ENCODE measurements at places on chromosomes 13 and 19.

DNA sequence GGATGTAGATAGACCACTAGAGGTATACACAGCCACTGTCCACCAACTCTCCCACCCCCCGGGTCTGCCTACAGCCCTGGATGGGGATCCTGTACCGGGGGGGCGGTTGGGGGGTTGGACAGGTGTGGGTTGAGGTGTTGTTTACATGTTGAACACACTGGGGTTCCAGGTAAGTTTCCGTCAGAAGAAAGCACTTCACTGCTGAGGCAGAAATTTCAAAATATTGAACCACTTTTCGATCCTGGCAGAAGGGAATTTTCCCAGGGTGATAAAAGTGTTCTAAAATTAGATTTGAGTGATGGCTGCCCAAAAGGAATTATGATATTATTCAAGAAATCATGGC, 6.6 kb upstream of the CEACAM16 start:
- no peak for DNase-seq

- DNase-seq = no peak
Observed at GRCh38 chr19:35929876-35930275, 6.3 kb upstream of the LRFN3 start.

DNA sequence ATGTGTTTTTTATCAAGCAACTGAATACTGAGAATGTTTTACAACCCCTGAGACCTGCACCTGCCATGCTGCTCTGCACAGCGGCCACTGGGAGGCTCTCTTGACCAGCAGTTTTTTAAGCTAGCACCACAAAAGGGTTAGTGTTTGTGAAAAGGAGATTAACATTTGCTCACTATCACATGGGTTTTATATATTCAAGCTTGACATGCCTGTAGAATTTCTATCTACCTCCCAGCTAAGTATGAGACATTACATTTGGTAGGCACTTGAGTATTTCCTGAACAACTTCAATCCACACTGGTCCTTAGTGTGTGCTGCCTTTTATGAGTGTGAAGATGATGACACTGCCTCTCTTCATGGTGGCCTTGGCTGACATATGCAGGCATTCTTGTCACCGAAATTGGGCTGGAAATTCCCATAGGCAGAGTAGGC, 1238.9 kb downstream of the UQCRFS1 start:
- no peak for DNase-seq

DNA sequence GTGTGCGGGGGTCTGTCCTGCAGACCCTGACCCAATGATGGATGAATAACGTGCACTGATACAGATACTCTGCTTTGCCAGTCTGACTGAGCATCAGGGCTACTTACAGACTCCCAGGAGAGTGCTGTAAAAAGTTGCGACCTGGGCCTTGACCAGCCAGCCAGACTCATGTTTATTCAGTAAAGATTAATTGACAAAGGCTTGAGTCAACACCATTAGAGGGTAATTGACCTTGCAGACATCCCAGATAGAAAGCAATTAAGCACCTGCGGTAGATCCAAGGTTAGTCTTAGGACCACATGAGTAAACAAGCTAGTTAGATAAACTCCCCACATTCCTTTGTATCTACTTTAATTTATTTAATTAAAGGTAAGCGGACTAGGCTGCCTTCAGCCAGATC, 10.4 kb downstream of the NUDT19 start:
- DNase-seq = no peak

DNA sequence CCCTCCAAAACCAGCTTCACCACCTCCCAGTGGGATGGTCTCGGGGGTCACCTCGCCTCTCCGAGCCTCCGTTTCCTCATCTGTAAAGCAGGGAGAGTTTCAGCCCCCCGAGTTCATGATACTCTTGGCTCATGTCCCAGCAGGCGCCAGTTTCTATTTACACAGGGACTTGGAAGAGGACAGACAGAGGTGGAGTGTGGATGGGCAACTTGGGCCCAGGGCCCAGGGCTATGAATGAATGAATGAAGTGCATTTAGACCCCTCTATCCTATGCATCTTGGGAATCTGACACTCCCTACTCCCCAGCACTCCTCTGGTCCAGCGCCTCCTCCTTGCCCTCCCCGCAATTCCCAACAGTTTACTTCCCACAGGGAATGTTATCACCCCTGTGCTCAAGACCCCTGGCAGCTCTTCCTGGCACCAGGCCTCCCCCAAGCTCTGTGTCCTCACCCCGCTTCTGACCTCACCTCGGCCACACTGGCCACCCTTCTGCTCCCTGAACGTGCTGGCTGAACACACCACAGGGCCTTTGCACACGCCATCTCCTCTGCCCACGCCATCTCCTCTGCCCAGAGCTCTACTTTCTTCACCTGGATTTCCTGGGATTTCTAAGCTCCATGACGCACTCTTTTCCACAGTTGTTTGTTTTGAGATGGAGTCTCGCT, 4.9 kb upstream of the C2CD4C start:
- DNase-seq = no peak

DNA sequence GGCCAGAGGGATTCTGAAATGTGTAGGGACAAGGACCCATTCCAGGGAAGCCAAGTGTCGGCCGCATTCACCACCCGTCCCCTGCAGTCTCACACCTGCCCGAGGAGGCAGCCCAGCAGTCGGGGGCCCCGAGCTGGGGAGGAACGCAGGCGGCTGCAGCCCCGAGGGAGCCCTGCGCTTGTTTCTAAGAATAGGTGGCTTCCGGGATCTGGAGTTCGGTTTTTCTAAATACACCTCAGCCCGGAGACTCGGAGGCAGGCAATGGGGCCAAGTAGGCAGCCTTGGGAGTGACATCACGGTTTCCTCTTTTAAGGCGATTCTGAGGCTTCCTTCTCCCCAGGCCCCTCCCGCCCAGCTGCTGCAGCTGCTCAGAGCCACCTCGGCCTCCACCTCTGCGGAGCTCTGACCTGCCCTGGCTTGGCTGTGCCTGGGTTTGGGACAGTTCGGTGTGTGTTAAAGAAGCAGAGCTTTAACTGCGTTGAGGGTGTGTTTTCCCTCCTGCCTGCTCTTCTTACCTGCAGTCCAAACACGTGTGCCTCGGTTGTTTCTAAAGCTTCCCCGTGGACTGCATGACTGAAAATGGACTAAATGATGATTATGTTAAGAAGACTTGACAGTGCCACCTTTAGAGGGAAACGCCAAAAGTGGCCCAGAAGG, 80.5 kb downstream of the COL4A2 start:
- no peak for DNase-seq

GRCh38 chr19:15368051-15368632, 11.4 kb downstream of the AKAP8 start:
- no peak for DNase-seq

DNA sequence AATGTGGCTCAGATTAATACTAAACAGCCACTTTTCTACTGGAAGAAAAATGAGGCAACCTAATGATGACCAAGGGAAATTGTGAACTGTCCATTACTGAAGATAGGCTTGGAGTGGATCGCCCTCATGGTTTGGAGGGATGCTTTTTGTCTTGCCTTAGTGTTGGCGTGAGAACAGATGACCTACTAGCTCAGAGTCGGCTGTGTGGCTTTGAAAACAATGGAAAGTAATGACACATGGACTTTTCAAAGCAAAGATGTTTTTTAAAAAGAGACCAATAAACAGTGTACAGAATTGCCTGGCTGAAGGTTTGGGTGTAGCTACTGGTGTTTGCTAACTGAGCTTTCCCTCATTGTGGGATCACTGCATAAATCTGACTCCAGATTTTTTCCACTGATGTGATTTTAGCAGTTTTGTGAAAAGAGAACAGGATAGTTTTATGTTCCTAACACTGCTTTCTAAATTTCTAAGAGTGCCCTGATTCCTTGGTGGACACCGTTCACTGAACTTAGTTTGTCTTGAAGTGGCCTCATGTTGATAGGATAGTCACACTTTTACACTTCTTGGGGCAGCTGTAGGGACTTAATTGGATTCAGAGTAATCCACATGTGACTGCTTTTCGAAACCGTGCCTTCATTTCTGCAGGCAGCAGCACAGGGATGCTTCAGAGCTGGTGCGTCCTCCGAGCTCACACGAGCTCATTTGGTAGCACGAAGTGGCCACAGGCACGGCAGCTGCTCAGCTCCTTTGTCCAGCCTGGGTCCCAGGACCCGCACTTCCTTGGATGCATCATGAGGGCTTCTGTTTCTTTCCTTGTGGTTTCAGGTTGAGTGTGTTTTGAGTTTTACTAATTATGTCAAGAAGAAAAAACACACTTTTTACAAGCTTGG, 4.3 kb downstream of the CEBPG start:
- DNase-seq = no peak

DNA sequence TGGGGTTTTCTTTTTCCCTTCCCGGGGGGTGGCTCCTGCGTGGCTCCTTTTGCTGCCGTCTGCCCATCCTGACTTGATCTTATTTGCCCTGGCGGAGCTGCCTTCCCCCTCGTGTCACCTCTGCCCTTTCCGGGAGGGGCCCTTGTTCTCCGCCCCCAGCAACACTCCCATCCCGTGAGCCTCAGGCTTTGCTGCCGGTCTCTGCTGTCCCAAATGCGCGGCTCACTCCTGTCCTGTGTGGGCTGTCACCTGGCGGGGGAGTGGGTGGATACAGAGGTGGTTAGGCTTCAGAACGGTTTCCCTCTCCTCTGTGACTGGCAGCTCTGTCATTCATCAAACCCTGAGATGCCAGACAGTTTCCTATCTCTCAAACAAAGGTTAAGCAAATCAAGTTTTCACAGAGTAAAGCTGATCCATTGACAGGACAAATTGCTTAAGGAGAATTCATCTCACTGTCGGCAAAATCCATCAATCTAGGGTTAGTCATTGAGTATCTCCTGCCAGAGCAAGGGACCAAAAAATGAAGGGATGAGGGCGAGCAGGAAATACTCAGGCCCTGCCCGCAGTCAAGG, 84.0 kb downstream of the ANKRD10 start:
- DNase-seq = no peak

DNA sequence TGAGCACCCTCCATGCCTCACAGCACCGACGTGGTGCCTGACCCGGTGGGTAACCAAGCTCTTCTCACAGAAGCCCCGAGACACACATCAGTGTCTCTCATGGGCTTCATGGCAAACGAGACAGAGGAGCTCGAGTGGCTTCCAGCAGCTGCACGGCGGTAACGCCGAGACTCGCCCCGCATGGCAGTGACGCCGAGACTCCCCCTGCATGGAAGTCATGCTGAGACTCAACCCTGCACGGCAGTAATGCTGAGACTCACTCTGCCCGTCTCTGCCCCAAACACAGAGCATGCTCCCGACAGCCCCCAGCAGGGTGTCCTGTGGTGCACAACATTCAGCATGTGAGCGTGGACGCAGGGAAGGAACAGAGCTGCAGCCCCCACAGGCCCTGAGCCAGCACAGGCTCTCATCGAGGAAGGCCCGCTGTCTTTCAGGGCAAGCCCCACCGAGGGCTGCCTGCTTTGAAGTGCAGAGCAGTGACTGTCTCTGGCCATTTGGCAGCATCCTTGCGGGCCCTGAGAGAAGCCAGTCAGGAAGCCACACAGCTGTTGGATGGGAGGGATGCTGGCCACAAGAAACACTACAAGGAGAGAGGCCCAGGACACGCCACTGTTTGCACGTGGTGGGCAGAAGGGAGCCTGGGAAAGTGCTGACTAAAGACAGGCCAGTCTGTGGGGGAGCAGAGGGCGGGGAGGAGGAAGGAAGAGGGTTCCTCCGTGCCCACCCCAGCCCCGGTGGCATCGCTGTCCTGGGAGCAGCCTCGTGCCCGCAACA, 9.5 kb downstream of the GAS6 start:
- no peak for DNase-seq

GRCh38 chr13:34145061-34145460, 327.1 kb downstream of the RFC3 start:
- no peak for DNase-seq

DNA sequence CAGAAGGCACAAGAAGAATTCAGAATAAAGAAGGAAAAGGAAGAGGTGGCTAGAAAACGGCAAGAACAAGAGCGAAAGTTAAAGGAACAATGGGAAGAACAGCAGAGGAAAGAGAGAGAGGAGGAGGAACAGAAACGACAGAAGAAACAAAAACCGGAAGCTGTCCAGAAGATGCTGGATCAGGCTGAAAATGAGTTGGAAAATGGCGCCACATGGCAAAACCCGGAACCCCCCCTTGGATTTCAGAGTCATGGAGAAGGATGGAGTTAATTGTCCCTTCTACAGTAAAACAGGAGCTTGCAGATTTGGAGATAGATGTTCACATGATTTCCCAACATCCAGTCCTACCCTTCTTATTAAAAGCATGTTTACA, 6.7 kb downstream of the CD209 start:
- DNase-seq = no peak

- no peak for DNase-seq
Observed at GRCh38 chr13:112802802-112803195, 113.0 kb downstream of the ATP11A start.

- no peak for DNase-seq
Observed at GRCh38 chr19:10361569-10362011, 18.8 kb downstream of the TYK2 start.

GRCh38 chr13:21420706-21421105, 38.4 kb downstream of the ZDHHC20 start:
- DNase-seq = no peak

DNA sequence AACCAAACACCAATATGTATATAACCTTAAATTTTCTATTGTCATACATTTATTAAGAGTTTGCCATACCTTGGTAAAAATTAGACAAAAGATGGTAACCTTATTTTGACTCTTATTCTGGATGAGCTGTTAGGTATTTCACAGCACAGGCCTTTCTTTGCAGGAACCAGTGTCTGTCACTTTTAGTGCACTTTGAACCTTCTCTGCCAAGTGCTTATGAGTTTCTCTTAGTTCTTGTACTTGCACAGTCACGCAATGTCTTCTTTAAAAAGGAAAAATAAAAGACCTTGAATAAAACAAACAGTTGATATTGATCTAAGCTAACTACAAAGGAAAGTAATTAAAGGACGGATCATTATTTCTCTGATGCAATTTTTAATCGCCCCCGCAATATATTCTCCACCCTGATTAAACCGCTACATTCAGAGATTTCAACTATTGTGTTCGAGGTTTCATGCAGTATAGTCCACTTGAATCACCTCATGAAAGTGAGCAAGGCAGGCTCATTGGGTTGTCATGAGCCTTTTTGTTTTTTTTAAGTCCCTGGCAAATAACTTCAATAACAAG, 534.5 kb downstream of the KLF5 start:
- no peak for DNase-seq

GRCh38 chr13:48588120-48588519, 55.2 kb upstream of the RCBTB2 start:
- no peak for DNase-seq

DNA sequence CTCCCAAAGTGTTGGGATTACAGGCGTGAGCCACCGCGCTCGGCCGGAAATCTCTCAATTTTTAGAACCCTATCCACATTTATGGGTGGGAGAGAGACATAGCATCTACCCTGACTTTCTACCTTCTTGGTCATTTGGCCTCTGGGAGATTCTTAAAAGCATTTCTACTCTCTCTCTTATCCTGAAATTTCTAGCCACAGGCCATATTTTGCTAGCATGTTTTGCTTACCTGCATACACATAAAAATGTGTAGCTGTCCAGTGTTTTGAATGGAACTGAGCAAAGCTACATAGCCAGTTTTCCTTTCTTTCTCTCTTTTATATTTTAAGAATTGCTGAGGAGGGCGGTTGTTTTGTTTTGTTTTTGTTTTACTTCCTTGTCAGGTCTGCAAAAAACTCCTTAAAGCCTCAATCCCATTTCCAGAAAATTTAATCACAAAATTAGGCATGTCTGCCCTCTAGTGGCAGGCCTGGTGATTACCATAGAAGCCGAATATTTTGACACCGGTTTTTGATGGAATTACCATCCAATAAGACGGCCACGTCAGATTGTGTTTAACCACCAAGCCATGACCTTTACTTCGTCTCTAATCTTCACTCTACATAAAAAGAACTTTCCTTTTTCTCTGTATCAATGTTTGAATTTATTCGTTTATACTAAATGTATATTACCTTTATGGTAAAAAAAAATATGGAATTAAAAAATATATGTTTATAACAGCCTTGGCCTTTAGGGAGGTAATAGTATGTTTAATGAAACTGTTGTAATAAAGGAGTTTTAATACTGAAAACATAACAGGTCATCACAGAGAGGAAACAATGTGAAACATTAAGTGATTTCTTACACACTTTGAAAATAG, 34.4 kb upstream of the OXGR1 start:
- DNase-seq = peak; percentile 35

Data from Panc1 (cell line).